ENCODE measurements at places on chromosomes 11 and 22. TPM values are rescaled to one million over a fixed set of nuclear protein-coding genes. Genes with fewer than 3 reads are reported as not detected.

GRCh38 chr11:92638678-92639077 is 330.8 kb upstream of the MTNR1B start:
- no peak for DNase-seq

DNA sequence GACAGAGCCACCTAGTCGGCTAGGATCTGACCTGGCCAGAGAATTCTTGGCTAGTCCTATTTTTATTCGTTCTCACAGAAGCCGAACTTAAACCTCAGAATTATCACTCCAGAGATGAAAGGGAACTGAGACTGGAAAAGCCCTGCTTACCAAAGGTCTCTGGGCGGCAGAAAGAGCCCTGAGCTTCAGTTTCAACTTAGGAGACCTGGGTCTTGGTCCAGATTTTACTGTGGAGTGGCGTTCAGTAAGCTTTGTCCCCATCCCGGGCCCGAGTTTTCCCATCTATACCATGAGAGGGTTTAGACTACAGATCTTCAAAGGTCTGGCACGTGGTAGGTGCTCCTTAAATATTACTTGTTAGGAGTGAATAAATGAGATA is 516 bp downstream of the NEU3 start:
- DNase-seq, result peak; percentile 26

DNA sequence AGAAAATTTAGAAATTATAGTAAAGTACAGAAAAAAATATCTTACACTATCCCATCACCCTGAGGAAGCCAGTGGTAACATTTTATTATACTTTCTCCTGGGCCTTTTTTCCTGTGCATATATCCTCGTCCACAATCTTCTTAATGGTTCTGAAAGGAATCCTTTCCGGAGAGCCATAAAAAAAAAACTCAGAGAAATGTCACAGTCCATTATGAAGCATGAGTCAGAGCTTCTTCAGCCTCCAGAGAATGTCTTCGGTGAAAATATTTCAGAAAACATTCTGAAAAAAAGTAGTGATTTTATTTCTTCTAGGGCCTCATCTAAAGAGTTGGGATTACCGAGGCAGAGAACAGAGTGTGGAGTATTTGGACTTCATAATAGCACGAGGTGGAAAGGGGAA is 163.4 kb downstream of the INSC start:
- no peak for DNase-seq

Gene CEP126
- 3.9 TPM for total RNA-seq

GRCh38 chr11:117677729-117678310 is 119.2 kb downstream of the DSCAML1 start:
- no peak for DNase-seq

DNA sequence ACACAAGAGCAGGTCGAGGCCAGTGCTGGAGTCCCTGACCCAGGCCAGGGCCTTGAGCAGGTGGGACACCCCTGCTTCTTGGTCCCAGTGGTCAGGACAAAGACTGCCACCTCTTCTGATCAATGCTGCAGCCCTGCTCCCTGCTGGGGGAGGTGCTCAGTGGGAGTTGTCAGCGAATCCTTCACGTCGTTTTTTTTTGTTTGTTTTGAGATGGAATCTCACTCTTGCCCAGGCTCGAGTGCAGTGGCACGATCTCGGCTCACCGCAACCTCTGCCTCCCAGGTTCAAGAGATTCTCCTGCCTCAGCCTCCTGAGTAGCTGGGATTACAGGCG is 34.7 kb downstream of the NUP50 start:
- DNase-seq, result no peak

Gene C2CD2L
- 4.9 TPM for total RNA-seq

Gene CLMP
- total RNA-seq, result 235 TPM

GRCh38 chr11:88104408-88104807 is 70.8 kb downstream of the RAB38 start:
- no peak for DNase-seq

DNA sequence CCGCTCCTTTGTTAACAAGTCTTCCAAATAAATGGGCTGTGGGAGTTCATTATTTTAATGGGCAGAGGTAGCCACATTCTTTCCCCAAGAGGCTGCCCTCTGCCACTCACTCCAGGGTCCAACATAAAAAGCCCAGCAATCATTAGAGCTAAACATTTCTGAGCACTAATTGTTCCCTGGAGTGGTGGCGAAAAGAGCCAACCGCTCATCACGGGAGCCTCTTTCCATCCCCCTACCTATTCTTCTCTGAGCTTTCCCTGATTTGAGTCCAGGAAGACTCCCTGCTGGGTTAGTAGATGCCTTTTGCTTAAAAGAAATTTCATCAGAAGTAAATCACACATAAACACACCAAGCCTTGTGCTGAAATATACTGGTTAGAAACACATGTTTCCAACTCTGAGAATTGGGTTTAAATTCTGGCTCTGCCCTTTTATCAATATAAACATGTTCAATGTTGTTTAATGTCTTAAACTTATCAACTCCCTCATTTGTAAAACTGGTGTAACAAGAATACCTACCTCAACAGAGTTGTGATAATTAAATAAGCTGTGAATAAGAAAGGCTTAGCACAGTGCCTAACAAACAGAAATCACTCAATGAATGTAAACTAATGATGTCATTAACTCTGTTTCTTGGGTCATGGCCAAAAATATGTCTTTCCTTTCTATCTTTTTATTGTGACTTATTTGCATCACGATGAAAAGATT is at the start of gene OR5A2:
Gene OR5A2 (minus strand): TSS at position 53 of the 707 bp plus-strand sequence. CDS start 3,460 bp downstream, outside the sequence.
- no peak for DNase-seq

GRCh38 chr22:37403267-37403960 is 23.9 kb downstream of the ELFN2 start:
- no peak for DNase-seq

DNA sequence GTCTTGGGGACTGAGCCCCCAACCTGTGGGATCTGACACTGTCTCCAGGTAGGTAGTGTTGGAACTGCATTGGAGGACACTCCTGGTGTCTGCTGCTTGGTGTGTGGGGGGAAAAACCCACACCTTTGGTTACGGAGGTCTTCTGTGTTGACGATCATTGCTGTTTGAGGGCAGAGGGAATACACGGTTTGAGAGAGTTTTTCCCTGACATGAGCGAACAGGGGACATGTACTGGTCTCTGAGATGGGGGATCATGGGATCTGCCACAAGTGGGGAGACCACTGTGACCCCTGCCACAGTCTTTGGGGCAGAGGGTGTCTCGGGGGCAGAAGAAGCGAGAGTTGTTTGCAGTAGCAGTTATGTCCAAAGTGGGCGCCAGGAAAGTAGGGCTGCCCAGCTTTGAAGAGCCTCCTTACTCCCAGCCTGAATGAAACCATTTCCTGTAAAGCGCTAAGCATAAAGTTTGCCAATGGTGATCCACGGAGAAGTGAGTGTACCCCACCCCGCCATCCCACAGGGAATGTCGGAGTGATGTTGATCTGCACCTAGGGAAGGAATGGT is 5.4 kb upstream of the SAA2 start:
- no peak for DNase-seq

DNA sequence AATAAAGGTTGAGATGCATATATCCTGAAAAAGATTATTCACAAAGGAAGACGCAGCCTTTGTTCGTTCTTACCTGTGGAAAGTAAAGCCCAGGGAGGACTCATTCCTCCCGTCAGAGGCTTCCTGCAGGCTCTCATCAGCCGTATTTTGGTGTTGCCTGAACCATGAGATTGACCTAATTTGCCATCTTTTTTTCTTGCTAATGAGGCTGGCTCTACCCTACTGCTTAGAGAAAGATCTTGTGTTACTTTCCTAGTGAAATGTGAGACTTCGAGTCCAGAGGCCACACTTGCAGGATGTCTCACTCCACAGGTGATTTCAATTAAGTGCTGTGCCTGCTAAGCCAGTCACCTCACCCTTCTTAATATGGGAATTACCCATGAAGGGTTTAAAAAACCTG is 269.9 kb downstream of the NTM start:
- DNase-seq, result no peak

DNA sequence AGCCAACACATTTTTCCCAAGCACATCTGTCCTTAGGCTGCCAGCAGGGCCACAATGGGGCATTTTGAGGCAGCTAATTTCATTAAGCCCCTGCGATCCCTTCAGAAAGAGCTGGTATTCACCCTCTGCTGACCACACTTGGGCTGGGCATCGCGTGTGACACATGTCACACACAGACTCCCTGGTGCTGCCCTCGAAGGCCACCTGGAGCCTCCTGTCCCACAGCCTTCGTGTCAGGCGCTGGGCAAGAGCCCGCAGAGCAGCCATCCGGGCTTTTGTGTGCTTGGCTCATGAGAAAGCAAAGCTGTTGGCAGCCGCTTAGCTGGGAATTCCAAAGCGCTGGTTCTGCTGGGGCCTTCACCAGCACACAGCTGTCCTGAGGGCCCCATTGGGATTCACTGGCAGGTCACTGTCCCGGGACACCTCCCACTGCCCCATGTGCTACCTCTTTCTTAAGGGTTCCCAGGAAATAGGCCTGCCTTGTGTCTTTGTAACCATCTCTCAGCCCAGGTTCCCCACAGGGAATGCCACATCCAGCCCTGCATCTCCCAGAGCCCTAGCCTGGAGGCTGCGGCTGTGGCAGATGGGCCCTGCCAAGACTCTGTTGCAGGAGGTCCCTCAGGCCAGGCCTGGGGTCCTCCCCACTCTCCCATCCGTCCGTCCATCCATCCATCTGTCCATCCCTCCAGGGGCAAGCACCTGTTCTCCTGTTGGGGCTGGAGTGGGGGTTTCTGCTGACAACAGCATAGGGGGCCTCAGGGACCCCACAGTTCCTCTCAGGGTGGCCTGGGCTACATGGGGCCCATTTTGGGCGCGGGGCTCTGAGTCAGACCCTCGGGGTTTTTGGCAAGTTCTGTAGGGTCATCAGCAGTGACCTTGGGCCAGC is 4.9 kb downstream of the CLDN5 start:
- no peak for DNase-seq

Gene PRDM10
- 8.0 TPM for total RNA-seq

- peak; percentile 23 for DNase-seq
Observed at GRCh38 chr22:38311323-38311620, 6.0 kb downstream of the CSNK1E start.

Gene KIRREL3
- total RNA-seq, result 0.45 TPM

DNA sequence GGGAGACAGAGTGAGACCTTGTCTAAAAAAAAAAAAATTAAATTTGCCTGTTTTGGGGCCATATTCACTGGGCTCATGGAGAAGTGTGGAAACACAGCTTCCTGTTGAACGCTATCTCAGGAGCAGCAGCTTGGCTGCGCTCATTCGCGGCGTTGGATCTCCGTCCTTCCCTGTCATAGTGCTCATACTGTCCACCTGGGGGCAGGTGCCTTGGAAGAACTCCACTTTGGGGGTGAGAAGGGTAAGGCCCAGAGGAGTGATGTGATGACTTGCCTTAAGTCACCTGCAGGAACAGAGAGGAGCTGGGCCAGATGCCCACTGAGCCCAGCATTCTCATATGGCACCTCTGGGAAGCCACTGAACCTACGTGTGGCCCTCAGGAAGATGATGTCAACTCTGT is 82.8 kb downstream of the CABIN1 start:
- no peak for DNase-seq

DNA sequence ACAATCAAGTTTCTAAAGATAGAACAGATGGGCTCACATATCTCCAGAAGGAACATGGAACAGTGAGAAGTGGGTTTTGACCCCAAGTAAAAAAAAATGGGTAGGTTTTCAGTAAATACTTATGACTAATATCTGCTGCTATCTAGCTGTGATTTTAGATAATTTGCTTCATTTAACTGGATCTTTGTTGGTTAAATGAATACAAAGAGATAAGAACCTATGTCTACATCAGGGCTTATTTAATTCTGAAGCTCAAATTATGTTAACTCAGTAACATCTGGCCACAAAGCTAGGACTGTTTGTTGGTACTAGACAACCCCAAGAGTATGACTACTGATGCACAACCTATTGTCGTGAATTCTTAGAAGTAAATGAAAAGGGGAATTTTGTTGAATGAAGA is 144.4 kb upstream of the SESN3 start:
- DNase-seq, result no peak

Gene PNPLA5
- total RNA-seq, result not detected

Gene SPTBN2
- 0.27 TPM for total RNA-seq

DNA sequence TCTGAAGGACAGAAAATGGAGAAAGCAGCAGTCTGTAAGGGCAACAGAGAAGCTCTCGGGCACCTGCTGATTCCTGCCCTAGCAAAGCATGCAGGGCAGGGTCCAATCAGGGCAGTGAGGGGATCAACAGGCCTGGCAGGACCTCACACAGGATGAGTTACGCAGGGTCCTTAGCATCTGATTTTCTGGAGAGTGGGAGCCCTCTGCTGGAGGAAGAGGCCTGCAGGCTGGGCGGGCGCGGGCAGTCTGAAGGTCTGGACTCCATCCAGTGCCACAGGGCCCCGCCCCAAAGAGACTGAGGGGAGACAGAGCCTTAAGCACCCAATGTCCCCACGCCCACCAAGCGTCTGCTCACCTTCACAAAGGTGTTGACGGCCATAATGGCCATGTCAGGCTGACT is 28.9 kb downstream of the AP1B1 start:
- peak; percentile 63 for DNase-seq
